ENCODE measurements at places on chromosomes 12 and 14.

DNA sequence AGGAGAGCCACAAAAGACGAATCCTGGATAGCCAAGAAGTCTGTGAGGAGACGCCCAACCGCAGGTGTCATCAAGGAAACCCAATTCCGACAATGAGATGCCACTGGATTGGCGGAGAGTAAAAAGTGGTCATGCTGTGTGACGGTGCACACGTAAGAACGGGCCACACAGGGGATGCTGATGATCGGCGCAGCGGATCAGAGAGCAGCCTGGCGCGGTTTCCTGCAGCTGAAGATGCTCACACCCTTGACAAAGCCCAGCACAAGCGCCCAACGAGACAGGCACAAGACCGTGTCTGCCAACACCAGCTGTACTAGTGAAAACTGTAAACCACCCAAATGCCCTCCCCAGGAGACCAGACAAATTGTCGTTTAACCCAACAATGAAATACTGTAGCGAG, 55.8 kb downstream of the CCDC85C start:
- DNase-seq = no peak

- peak; percentile 78 for DNase-seq
Measured at GRCh38 chr12:76024942-76025600, 6.5 kb downstream of the PHLDA1 start.

DNA sequence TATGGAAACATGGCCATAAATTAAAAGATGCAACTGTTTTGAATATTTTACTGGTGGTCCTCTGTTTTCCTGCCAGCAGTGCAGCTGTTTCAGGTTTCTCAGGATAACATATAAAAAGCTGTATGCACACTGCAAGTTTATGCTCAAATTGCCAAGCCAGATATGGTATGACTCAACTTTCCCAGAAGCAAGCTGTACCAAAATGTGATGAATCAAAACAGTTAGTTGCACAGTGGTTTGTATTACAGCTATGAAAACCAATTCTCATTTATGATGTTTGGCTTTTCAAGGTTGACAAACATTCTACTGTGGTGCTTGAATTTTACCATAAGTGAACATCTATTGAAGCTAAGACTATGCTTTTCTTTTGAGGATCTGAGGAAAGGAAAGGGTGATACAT, 15.5 kb downstream of the TRMT5 start:
- DNase-seq = peak; percentile 45

DNA sequence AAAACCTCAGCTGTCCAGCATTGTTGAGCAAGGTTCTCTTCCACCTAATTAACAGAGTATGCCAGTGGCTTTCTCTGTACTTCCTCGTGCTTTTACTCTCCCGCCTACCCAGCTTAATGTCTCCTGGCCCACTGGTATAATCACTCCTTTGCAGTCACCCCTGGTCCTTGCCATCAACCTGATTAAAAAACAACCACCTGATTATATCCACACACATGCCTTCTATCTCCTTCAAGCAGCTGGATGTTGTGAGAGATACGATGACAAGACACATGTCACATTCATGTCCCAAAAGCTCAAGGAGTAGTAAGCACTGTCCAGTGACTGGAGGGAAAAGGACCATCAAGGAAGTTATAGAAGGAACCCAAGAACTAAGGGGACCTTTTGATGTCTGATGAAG, 241.3 kb upstream of the GRIP1 start:
- DNase-seq = no peak

DNA sequence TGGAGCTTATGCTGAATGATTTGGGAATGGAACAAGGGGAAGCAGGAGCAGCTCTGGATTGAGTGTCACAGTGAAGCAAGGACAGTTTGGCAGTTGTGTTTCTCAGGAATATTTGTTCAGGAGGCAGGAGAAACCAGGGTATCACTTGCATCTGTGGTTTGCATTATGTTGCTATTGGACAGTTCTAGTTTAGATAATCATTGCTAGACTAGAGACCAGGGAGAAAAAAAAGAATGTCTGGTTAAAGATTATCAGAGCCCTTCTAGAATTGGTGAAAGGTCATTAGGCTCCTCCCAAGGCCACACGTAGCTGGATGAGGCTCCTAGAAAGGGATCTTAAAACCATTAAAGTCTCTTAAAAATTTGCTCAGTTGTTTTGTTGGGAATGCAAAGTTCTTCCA, 17.0 kb upstream of the SRSF5 start:
- DNase-seq = peak; percentile 78

GRCh38 chr12:92055877-92056276, 89.8 kb downstream of the BTG1 start:
- DNase-seq = no peak

DNA sequence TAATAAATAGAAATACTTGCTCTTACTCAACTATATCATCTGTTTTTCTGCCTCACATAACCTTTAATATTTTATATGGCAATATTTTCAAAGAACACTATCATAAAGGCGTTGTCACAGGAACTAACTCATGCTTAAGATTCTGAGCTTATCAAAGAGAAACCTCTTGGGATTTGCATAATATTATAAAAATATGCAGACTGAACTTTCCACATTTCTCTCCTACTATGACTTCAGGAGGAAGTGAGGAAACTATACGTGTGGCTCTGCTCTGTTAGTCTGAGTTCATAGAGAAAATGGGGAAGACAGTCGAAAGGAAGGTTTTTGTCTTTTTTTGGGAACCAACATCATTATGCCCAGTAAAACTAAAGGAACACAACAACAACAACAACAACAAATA, 124.7 kb downstream of the GARIN6 start:
- no peak for DNase-seq

DNA sequence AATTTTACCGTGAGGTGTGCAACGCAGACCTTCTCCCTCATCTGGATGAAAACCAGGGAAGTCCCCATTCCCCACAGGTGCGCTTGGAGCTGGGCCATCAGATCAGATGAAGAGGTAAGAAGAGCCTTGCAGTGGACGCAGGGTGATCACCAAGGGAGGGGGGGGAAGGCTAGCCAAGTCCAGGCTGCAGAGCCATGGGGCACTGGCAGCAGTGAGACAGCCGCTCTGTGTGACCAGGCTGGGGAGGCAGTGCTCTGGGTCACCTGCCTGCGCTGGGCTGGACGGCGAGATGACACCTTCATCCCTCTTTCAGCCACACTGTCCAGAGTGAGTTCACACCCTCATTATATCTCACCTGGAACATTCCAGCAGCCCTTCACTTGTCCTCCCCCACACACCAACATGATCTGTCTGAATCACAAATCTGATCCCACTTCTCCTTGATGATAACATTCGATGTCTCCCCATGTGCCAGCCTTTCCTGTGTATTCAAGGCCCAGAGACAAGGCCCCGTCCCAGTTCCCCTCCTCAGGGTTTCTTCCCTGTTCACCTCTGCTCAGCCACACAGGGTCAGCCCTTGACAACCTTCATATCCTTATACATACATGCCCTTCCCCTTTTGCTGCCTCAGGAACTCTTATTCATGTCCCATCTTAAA, 65.9 kb upstream of the VASH1 start:
- DNase-seq = no peak
